ENCODE measurements at places on chromosomes 13 and 19.

GRCh38 chr19:35281303-35281702, 1.0 kb upstream of the HAMP start:
- no peak for DNase-seq

DNA sequence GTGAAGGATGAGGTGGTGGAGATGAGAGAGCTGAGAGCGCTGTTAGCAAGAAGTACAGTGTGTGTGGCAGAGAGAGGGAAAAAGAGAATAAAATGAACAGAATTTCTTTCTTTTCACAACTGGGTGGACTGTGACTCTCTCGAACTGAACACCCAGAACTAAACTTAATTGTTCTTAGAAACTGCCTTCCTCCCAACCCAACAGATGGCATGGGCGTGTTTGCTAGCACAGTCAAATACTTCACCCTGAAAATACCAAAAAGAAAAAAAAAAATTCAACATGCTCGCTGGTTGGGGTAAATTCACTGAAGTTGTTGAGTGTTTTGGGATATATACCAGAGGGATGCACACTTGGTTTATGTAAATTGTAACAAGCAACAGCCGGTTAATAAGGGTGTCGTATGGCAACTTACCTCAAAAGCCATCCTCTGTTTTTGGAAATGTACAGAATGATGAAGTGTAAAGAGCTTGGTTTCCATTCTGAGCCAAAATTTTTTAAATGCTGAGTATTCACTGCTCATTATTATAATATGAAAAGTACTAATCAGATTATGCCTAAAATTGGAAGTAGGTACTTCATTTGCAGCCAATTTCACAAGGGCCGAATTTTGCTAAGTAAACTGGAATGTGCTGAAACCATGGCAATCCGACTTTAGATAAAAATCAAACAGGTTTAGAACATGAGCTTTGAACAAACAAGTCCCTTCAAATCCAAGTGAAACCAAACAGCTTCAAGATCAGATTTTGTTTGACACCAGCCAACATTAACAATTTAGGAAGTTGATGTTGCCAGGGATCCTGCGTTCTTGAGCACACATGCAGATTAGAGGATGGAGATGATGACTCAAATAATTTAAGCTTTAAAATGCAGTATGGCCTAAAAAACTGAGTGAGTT, 115.8 kb downstream of the ZIC5 start:
- no peak for DNase-seq

- no peak for DNase-seq
Observed at GRCh38 chr19:35484252-35485036, 5.8 kb downstream of the KRTDAP start.

DNA sequence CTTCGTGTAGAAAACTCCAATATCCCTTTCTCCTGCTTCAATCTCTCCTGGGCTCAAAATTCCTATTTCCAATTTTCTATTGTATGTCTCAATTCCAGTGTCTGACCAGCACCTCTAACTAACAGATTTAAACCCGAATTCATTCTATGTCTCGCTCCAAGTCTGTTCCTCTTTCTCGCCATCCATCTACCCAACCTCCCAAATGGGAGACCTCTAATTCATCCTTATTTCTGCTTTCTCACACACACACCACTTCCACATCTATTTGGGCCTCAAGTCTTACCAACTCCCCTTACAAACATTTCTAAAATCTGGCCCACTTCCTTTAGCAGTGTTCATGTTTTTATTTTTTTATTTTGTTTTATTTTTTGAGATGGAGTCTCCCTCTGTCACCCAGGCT, 53.3 kb downstream of the MBD3L2B start:
- no peak for DNase-seq

GRCh38 chr19:44822177-44822576, 13.3 kb downstream of the BCAM start:
- DNase-seq = no peak

GRCh38 chr13:23433171-23434153, at the start of gene SACS:
TSS of gene SACS (minus strand) at chr13:23433702. CDS start at chr13:23411239, 22,463 bp downstream.
- DNase-seq = peak; percentile 49

GRCh38 chr13:114130837-114131582, 1.4 kb downstream of the RASA3 start:
- peak; percentile 69 for DNase-seq

DNA sequence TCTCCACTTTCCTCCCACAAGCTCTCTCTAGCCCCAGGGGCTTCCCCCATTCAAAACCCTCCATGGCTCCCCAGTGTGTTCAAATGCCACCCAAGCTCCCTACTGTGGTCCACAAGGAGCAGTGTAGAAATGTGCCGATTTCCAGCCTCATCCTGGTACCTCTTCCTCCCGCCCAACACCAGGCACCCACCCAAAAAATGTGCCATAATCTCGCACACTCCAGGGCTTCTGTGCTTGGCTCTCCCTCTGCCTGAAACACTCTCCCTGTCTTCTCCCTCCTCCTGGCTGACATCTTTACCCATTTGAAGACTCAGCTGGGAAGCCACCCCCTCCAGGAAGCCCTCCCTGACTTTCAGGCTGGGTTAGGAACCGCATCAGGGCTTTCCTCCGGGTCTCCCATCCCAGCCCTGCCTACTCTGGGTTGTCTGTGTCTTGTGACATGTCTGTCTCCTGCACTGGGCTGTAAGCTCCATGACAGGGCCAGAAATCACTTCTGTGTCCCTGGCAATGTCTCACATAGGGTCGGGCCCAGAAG, 16.6 kb upstream of the MEIS3 start:
- DNase-seq = no peak

- peak; percentile 57 for DNase-seq
Observed at GRCh38 chr19:48458016-48458415, 2.6 kb downstream of the KCNJ14 start.

DNA sequence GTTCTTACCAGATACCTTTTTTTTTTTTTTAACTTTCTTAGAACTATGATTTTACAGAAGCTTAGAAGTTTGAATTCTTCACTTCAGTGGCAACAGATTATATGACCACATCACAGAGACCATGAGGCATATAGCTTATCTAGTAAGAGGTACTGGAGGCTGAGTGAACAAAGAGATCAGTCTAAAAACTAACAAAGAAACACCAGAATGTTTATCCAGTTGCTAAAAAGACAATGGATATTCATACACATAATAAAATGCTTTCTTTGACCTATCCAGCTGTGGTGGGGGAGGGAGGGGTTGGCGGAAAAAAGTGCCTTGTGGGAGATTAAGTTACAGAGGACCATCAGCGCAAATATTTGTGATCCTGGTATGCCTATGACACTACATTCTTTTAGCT, 34.7 kb upstream of the SLITRK6 start:
- DNase-seq = no peak

DNA sequence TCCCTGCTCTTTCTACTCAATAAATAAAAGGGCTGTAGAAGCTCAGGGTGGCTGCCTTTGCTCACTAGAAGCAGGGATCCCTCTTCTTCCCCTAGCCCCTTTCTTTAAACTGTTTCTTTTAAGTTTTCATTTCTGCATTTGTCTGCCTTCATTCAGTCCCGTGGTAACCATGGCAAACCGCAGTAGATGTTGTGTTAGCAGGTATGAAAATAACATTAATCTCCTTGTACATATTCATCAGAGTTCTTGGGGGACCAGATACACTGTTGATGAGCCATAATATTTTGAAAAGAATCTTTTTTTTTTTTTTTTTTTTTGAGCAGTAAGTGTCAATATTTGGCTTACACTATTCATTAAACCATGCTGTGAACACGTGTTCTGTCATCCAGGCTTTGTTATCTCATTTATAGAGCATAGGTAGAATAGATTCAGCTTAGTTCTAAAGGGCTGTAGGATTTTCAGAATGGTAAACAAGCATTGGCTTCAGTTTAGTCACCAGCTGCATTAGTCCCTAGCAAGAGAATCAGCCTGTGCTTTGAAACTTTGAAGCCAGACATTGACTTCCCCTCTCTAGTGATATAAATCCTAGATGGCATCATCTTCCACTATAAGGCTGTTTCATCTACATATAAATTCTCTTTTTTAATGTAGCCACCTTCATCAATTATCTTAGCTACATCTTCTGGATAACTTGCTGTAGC, 59.4 kb upstream of the SPRY2 start:
- no peak for DNase-seq

GRCh38 chr13:21638319-21639282, 32.3 kb upstream of the FGF9 start:
- DNase-seq = peak; percentile 42

DNA sequence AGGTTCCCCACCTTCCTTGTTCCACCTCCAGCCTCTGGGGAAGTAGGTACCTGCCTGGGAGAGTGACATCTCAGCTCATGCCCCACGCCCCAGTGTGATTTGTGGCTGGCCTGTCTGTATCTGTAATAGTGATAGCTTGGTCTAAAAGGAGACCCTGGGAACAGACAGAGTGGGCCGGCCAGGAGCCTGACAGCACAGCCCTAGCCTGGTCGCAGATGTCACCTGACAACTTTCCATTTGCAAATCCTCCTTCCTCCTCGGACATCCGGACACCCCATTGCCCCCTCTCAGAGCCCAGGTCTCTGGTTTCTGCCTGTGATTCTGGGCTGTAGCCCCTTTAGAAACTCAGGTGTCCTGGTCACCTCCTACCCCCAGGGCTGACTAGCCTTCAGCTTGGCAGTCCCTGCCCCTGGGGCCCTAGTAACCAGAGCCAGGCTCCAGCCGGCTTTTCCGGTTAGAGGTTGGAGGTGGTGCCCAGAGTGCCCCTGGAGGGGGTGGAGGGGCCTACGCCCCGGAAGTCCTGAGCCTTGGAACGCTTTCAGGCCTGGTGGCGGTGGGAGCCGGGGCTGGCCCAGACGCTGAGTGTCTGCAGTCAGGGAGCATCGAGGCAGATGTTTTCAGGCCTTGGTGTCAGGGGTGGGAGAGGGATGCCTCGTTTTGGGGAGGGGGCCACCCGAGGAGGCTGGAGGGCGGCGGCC, 6.5 kb downstream of the LRRC8E start:
- DNase-seq = no peak

- no peak for DNase-seq
Observed at GRCh38 chr13:99969453-99969918, 2.1 kb downstream of the ZIC5 start.

DNA sequence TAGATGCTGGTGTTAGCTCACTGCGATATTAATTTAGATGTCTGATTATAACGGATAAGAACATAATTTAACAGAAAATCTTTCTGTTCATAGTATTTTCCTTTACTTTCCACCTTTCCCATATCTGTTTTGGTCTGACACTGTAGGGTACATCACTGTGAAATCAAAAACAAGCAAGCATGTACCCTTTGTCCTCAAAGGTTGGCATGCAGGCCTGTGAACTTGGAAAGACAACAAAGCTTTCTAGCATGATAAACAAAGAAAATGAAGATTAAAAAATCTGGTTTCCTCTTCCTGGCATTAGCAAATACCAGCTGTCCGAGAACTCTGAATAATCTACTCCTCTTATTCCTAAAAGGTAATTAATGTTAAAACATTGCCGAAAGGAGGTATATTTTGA, 31.6 kb downstream of the THSD1 start:
- no peak for DNase-seq

DNA sequence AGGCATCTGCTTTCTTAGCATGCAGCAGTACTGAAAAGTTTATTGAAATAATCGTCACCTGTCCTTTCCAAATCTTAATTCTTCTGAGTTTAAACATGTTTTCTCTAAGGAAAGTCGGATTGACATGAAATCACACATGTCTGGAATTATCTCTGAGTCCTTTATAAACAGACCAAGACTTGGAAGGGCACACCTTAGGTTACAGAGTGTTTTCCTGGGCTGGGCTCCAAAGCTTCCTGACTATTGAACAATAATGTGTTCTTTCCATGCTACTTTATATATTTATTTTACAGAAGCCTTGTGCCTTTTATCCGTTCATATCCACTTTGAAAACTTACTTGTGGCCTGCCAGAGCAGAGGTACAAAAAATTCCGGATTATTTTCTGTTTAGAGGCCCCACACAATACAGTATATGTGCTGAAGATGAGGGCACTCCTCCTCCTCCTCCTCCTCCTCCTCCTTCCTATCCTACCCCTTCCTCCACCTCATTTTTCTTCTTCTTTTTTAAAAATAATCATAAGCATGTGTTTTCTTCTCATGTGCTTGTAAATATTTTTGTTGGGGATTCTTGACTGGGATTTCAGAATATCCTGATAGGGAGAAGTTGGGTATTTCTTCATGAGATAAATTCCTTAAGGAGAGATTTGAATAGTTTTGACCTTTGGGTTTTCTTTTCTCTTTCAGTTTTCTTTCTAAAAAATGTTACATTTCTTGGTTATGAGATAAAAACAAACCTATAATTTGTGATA, 52.3 kb downstream of the LRCH1 start:
- no peak for DNase-seq

DNA sequence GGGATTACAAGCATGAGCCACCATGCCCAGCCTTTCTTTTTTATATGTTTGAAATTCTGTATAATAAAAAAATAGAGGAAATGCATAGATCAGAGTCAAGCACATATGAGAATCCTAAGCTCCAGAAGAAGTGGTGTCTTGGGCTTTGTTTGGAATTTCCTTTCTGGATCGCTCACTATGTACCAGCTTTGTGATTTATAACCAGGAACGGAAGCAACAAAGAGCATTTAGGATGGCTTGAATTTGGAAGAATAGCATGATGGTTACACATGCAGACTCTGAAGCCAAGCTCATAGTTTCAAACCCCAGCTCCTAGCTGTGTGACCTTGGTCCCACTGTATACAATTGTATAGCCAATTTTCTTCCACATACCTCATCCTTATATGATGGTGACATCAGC, 28.0 kb upstream of the SLC15A1 start:
- DNase-seq = no peak

GRCh38 chr19:52961981-52962380, 700 bp downstream of the ZNF816 start:
- no peak for DNase-seq

DNA sequence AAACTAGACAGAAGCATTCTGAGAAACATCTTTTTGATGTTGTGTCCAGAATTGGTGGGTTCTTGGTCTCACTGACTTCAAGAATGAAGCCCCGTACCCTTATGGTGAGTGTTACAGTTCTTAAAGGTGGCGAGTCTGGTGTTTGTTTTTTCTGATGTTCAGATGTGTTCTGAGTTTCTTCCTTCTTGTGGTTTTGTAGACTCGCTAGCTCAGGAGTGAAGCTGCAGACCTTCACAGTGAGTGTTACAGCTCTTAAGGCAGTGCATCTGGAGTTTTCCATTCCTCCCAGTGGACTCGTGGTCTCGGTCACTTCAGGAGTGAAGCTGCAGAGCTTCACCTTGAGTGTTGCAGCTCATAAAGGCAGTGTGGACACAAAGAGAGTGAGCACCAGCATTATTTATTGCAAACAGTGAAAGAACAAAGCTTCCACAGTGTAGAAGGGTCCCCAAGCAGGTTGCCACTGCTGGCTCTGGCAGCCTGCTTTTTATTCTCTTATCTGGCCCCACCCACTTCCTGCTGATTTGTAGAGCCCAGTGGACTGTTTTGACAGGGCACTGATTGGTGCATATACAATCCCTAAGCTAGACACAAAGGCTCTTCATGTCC, 1820.8 kb downstream of the UQCRFS1 start:
- DNase-seq = no peak

- no peak for DNase-seq
Observed at GRCh38 chr19:18446811-18447359, 9.0 kb upstream of the ISYNA1 start.
